PC-3 (cell line): ENCODE measurements at places on chromosomes 5 and 9. TPM values are rescaled to one million over a fixed set of nuclear protein-coding genes. Genes with fewer than 3 reads are reported as not detected.

PRLR gene
- total RNA-seq: 0.29 and 0.40 TPM in 2 replicates

DNA sequence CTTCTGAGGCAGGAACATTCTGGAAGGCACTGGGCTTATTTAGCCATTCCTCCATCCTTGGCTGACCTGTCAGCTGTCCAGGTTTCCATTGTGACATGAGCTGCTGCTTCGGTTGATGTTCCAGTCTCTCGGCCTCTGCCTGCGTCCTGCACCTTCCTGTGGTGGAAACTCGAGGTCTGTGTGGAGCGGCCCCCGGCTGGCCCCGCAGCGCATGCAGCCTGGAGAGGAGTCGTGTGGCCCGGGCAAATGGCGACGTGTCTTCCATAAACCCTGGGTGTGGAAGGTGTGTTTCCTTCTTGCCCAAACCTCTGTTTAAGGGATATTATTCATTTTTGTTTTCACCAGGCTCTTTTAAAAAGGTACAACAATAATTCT, 36.5 kb upstream of the SLC9A3 start:
- DNase-seq: no peak

DNA sequence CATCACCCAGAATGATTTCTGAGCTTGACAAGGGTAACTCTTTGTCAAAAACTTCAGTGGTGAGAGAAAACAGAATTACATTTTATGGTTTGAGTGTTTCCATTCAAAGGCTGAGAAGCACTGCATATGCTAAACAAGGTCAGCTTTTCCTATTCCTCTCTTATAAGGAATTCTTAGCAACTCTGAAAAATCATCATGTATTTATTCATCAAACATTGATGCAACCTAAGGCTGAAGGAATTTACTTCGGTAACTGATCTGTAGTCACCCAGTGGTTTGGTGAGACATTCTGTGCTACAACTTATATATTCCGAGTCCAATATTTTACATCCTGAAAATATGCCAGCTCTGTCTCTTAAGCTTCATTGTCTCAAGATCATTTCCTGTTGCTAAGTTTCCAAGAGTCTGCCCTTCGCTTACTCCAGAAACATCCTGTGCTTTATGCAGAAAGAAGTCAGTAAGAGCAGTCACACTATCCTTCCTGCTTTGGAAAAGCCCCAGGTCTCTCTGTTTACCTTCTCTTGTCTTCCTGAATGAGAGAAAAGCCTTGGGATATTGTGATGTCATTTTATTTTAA, 176.6 kb upstream of the TBCA start:
- peak; percentile 55 for DNase-seq

- DNase-seq: no peak
Observed at GRCh38 chr5:133083901-133084300, 32.1 kb downstream of the HSPA4 start.

GRCh38 chr9:35078066-35078465, 1.7 kb downstream of the FANCG start:
- DNase-seq: no peak

GRCh38 chr9:111096051-111096450, 57.8 kb upstream of the LPAR1 start:
- no peak for DNase-seq

DNA sequence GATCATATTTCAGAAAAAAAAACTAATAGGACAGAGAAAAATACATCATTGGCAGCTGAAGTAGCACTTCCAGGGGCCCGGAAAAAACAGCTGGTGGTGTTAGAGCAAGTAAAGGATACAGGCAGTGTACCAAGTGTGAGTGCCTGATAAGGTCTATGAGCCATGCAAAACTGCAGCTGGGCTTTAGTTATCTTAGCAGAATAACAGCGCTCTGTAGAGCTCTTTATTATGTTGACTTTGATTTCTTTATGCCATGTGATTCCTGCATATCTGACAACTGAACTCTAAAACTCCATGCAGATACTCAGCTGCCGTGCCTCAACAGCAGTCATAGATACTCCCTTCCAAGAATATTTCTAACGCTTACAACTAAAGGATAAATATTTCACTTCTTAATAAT, 119.5 kb downstream of the CAAP1 start:
- no peak for DNase-seq

SPATA6L gene
- total RNA-seq: 1.4 TPM in 1 of 2 replicates, not detected in the other
